ENCODE measurements at places on chromosomes 7 and 10.

DNA sequence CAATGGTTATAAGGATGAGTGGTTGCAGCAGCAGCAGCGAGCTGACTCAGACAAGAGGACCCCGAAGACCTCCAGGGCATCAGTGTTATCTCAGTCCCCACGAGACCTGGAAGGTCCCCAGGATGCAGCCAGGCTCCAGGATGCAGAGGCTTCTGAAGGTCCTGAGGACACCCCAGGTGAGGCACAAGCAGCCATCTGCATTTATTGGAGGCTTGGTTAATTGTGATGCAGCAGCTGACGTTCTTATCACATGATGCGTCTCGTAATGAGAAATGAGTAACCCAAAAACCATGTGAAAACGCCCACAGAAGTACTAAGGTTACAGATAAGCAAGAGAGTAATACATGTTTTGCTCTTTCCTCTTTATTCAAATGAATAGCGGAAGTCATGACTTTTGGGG, 17.4 kb downstream of the C7orf57 start:
- no peak for DNase-seq

DNA sequence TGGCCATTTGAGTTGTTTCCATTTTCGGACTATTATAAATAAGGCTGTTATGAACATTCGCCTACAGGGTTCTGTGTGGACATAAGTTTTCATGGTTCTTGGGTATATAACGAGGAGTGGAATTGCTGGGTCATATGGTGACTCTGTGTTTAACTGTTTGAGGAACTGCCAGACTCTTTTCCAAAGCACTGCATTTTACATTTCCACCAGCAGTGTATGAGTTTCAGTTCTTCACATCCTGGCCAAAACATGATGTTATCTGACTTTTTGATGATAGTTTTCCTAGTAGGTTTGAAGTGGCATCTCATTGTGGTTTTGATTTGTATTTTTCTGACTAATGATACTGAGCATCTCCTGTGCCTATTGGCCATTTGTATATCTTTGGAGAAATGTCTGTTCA, 5.4 kb downstream of the SUV39H2 start:
- DNase-seq = no peak

DNA sequence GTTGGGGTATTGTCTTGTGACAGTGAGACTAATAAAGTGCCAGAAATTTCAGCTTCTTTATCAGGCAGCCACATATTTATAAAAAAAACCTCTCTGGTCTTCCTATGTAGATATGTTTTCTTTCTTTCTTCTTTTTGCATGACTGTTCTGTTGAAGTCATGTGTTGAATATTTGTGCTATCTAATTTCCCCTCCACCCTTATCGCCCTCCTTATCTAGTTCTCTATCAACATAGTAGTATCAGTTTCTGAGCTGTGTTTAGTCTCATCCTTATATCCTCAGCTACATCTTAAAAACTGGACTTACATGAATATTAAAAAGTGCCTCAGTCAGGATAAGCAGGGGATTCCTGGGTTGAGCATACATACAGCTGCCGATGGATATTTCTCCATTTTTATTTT, 53.9 kb downstream of the SEMA3D start:
- no peak for DNase-seq

DNA sequence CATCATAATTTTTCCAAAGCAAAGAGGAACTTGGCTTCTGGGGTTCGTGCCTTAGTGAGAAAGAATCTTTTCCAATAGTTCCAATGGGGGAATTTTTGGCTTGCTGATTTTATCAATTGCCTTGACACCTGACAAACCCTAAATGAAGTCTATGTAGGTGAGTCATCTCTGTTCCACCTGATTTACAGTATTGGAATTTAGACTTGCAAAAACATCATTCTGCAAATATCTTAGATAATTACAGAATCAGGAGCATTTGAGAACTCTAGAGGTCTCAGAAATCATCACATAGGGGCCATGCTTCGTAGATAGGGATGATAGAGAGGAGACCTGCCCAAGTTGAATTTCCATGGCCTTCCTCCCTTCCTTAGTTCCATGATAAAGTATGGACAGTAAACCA, 9.3 kb downstream of the SLC35G1 start:
- DNase-seq = no peak

- no peak for DNase-seq
Measured at GRCh38 chr10:71754562-71754961, 18.8 kb downstream of the VSIR start.

DNA sequence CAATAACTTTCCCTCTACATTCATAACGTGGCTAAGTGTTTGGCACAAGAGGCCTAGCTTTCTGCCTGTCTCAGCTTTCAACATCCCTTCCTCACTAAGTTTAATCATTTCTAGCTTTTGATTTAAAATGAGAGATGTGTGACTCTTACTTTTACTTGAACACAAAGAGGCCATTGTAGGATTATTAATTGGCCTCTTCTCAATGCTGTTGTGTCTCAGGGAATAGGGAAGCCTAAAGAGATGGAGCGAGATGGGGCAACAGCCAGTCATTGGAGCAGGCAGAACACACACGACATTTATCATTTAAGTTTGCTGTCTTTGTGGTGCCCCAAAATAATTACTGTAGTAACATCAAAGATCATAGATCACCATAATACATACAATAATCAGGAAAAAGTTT, 167.1 kb upstream of the TRIM24 start:
- DNase-seq = no peak

- DNase-seq = no peak
Measured at GRCh38 chr7:115178835-115179234, 256.9 kb downstream of the MDFIC start.

DNA sequence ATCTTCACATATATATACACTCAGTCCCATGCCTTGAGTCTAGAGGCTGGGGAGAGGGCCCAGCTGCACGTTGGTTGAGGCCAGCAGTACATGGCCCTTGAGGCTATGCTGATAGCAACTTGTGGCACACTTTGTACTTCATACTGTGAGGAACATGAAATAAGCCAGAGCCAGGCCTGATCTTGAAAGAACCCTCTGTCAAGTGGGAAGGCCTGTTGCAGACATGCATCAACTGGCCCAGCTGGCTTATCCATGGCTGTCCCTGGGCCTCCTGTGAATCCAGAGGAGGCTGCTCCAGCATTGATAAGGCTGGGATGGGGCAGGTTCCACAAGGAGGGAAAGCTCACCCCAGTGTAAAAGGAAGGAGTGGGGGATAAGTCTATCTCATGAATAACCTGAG, 140.4 kb downstream of the NRF1 start:
- DNase-seq = no peak

DNA sequence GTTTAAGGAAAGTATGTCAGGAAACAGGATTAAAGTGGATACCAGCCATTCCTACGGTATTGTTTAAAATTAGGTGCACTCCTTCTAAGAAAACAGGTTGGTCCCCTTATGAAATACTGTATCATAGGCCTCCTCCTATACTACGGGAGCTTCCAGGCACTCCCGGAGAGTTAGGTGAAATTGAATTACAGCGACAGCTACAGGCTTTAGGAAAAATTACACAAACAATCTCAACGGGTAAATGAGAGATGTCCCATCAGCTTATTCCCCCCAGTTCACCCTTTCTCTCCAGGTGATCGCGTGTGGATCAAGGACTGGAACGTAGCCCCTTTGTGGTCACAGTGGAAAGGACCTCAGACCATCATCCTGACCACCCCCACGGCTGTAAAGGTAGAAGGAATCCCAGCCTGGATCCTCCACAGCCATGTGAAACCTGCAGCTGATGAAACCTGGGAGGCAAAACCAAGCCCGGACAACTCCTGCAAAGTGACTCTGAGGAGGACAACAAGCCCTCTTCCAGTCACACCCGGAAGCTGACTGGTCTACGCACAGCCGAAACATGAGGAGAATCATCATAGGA, 25.1 kb upstream of the GHITM start:
- DNase-seq = no peak

- DNase-seq = no peak
Measured at GRCh38 chr10:31782701-31783100, 145.9 kb downstream of the ARHGAP12 start.

DNA sequence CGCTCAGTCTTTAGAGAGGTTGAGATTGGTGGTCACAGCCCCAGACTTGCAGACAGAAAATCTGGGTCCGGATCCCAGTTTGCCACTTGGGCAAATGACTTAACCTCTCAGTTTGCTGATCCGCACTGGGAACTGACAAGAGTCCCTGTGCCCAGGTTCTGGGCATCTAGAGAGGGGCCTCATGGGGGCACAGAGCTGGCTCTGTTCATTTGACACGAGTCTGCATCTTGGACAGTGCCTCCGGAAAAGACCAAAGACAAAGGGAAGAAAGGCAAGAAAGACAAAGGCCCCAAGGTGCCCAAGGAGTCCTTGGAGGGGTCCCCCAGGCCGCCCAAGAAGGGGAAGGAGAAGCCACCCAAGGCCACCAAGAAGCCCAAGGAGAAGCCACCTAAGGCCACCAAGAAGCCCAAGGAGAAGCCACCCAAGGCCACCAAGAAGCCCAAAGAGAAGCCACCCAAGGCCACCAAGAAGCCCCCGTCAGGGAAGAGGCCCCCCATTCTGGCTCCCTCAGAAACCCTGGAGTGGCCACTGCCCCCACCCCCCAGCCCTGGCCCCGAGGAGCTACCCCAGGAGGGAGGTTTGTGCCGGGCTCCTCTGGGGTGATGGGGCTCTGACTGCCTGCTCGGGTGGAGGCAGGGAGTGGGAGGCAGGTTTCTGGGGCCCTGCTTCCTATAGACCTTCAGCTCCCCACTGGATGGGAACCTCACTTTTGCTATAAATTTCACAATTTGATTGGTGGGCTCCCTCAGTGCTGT, 2.3 kb downstream of the AEBP1 start:
- DNase-seq = no peak

DNA sequence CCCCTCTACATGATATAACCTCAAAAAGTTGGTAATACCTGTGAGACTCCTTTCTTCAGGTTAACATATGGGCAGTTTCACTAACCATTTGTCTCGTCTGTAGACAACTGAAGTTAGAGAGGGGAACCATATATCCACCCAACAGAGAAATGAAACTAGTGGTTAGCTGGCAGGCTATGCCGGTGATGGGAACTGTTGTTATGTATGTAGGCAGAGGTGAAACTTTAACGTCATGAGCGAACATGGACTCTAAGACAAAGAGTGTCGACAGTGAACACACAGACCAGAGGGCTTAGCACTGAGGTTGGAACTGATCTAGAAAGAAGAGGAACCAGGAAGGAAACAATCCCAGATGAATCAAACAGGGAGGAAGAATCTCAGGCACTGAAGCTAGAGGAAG, 112.4 kb downstream of the ELMO1 start:
- no peak for DNase-seq

DNA sequence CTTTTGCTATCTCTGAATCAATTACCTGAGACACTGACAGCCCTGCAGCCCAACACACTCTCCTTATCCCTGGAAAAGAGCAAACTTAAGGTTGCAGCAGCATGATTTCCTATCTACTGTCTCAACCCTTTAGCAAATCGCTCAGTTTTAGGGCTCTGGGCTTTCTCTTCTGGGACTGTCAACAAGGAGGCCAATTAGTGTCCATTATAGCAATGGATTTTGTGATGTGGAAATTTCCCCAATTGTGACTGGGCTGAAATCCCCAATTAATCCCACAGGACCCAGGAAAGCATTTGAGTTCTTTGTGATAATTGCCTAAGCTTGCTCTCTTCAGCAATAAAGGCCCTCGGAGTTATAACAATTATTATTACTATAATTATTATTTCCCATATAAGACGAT, 197.0 kb downstream of the ZNF438 start:
- DNase-seq = no peak

GRCh38 chr10:86264481-86265231, 101.9 kb downstream of the GRID1 start:
- DNase-seq = no peak

- no peak for DNase-seq
Measured at GRCh38 chr10:14758994-14759664, 15.6 kb downstream of the FAM107B start.

GRCh38 chr7:87111877-87112276, 40.4 kb upstream of the DMTF1 start:
- DNase-seq = no peak

- DNase-seq = no peak
Measured at GRCh38 chr10:106310596-106310995, 853.9 kb downstream of the SORCS1 start.

DNA sequence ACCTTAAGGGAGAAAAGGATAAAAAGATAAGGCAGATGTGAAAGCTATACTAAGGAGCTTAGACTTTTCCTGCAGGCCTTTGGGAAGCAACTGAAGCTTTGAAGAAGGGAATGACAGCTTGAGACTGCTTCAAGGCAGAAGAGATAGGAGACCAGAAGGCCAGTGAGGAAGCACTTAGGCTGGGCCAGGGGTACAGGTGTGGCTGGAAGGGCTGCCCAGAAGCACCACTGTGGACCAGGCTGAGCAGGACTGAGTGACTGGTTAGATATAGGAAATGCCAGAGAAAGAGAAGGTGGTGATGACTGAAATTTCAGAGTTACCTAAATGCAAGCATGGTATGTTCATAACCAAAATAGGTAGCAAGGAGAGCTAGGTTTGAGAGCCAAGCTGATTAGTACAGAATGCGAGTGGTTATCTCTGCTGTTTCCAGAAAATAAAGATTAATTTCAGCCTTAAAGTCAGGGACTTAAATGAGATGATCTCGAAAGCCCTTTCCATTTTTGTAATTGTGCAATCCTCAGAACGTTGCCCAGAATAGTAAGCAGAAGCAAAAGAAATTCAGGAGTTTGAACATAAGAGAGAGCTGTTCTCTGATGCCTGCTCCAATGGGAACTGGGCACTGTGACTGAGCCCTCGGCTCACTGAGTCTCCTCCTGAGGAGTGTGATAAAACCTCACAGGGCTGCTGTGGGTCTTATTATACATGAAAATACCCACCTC, 54.9 kb downstream of the MET start:
- DNase-seq = no peak

GRCh38 chr7:99098824-99099498, 44.9 kb downstream of the SMURF1 start:
- no peak for DNase-seq

DNA sequence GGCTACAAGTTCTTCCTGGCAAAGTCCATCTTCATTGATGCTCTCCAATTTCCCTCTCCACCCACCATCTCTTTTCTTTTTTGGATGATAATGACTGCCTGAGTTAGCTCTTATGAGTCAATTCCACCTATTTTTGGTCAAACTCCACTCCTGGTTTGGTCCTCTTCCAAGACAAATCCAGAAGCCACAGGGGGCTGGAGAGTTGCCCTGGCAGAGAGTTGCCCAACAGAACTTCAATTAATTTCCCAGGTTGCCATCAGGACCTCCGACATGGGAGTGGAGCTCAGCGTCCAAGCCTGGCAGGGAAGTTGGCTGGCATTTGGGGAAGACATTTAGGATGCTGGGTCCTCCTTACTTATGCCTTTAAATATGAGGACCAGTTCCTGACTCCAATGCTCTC, 29.2 kb upstream of the KCNMA1 start:
- no peak for DNase-seq

Data from skeletal muscle cell (primary cell).